HFFc6 (cell line): ENCODE measurements at places on chromosomes 7 and 10. TPM values are rescaled to one million over a fixed set of nuclear protein-coding genes. Genes with fewer than 3 reads are reported as not detected.

DNA sequence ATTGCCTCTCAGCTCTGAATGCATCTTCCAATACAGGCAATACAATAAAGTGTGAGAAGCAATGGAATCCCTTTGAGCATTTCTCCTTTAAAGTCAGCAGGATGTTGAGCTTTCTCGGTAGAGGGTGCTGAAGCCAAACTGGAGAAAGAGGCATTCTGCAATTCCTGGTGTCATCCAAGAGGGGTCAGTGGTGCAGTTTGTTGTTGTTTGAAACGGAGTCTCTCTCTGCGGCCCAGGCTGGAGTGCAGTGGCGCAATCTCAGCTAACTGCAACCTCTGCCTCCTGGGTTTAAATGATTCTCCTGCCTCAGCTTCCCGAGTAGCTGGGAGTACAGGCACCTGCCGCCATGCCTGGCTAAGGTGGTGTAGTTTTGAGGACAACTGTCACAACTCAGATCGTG is 486.5 kb downstream of the CALN1 start:
- H3K27me3 ChIP-seq, result no peaks in the 10 kb centered on the region
- no peak for DNase-seq
- no peak overlapping the region for H3K4me3 ChIP-seq
- H3K4me1 ChIP-seq, result no peaks in the 10 kb centered on the region
- no peak overlapping the region for H3K27ac ChIP-seq

- no peak overlapping the region for H3K4me3 ChIP-seq
- no peak for DNase-seq
- H3K36me3 ChIP-seq, result peaks cover 4% of the 10 kb centered on the region; the same call in 1 of the 2 replicates
- H3K27ac ChIP-seq, result no peak overlapping the region
- peaks cover 19% of the 10 kb centered on the region for H3K4me1 ChIP-seq
These were observed 3.4 kb downstream of the LRRC27 start for GRCh38 chr10:132335189-132336063.

The ST7 gene
- total RNA-seq, result 13.5 and 14.7 TPM in 2 replicates

The ARHGAP12 gene
- total RNA-seq, result 16.0 to 17.7 TPM (median 16.9 TPM) in 3 replicates

DNA sequence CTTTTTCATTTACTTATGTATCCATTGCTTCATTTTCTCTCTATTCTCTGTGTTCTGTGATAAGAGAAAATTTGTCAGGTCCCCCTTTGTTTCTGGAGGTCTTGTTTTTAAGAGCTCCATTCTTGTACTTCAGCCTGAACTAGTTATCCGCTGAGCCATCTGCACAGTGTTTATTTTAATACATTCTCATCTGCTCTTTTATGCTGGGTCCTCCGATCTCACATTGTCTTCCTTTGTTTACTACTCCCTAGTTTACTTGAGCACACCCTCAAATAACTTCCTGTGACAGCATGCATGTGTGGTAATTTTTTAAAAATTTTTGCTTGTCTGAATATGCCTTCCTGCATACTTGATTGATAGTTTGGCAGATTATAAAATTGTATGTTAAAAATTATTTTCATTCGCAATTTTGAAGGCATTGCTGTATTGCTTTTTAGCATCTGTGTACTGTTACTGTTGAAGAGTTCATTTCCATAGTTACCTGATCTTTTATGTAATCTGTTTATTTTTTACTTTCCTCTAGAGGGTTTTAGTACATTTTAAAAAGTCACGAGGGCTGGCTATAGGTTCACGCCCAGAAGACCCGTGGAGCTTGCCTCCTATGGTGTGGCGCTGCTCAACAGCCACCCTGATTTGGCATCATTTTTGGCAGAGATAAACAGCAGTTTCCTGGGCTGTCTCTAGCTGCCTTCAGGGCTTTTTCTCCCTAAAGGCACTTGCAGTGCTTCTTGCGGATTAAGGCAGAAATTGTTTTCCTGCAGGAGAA is 31.9 kb downstream of the RSBN1L start:
- H3K27me3 ChIP-seq, result no peaks in the 10 kb centered on the region
- peak overlapping the region; percentile 87 for H3K27ac ChIP-seq
- peaks cover 38% of the 10 kb centered on the region for H3K4me1 ChIP-seq
- H3K36me3 ChIP-seq, result no peaks in the 10 kb centered on the region
- DNase-seq, result peak; percentile 69
